Activated CD8-positive, alpha-beta memory T cell treated with anti-CD3 and anti-CD28 coated beads for 1 hour (primary cell): ENCODE measurements at places on chromosomes 13 and 19.

DNA sequence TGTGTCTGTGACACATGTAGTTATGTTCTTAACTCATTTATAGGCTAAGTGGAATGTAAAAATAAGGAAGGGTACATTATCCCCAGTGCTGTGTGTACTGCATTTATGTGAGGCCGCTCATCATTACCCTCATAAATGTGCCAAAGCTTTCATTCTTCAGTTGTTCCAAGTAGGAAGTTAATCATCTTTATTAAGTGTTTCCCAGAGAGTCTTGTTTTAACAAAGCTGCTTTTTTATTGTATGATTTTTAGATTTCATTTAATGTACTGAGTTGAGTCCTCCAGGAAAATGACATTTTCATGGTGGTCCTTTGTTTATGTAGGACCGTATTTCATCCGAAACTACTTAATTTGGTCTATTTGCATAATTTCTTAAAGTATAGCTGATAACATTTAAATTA, 379.8 kb downstream of the DLEU7 start:
- DNase-seq = no peak

DNA sequence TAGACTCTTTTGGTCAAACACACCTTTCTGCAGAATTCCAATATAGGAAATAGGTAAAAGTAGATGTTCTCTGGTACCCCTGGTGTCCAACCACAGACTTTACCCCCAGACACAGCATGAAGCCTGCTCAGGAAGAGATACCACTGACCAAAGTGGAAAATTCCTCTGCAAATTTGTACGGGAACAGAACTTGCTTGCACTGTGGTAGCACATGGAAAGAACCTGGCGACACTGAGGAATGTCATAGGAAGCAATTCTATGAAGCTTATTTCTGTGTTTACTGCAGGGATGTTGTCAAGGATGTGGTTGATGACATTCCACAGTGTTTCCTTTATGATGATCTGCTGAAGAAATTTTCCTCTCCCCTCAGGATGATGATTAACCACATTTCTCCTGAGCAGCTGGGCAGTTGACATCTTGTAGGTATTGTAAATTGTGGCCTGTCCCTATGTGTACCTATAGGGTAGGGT, 48.9 kb upstream of the TNFSF11 start:
- DNase-seq = no peak

DNA sequence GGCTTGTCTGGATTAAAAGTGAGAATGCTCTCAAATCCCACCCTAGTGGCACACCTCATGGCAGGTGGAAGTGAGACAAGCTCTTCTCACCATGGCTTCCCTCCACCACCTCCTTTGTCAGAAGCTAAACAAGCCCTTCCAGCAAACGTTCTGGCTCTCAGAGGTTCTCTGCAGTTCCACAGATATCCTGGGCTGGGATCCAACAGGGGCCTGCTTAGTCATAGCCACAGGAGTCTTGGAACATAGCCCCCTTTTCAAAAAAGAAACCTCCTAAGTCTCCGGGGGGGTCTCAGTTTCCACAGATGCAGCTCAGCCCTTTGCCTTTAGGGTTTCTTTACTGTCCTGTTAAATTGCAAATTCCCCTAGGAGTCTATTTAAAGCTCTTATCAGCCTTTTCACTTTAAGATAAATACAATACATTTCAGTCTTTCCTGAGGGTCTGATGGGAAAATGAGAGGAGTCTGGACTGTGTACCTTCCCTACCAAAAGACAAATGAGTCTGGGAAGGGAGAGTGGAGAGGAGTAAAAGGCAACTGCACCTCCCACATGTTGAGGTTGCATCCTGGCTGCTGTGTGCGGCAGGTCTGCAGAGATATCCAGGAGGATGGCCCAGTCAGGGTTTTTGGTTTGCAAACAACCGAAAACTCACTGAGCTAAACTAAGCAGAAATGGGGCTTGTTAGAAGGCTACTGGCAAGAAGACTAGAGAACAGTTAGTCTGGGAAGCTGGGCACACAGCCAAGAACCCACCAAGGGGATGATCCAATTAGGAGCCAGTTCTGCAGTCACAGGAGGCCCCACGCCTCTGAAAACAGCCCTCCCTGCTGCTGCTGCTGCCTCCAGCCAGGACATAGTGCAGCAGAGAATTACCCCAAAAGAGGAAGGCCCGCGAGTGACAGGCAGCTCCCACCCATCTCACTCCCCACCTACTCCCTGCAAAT, 41.4 kb upstream of the SERP2 start:
- DNase-seq = no peak

DNA sequence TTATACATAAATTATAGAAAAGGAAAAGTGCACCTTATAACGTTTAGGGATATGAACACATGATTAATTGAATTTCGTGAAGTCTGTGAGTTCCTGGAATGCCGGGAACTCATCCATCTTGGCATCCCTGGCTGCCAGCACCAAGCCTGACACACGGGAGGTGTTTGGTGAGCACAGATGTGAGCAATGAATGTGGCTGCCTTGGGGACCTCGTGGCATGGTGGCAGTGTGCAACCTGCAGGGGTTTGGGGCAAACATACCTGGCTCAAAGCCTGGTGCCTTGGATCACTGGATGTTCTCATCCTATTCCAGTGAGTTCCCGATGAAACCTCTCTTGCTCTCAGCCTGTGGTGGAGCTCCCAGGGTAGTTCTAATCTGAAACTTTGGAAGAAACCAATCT, 10.4 kb upstream of the MAP2K2 start:
- DNase-seq = no peak

DNA sequence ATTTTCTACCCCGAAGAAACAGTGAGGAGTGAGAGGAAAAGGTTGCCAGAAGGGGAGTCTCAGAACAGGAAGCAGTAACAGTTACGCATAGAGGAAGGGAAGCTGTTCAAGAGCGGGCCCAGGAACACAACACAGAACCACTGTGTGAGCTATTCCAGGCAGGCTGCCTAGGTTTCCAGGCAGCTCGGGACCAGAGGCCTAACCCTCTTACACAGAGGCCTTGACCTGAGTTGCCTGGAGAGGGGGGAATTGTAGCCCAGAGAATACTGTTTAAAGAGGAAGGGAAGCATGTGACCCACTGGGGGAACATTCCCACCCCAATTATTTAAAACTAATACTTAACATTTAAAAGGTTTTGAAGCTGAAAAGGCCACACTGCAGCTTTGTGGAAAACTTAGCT, 93.3 kb upstream of the ZNF98 start:
- DNase-seq = no peak

- no peak for DNase-seq
Observed at GRCh38 chr13:21895779-21896178, 224.9 kb downstream of the FGF9 start.

DNA sequence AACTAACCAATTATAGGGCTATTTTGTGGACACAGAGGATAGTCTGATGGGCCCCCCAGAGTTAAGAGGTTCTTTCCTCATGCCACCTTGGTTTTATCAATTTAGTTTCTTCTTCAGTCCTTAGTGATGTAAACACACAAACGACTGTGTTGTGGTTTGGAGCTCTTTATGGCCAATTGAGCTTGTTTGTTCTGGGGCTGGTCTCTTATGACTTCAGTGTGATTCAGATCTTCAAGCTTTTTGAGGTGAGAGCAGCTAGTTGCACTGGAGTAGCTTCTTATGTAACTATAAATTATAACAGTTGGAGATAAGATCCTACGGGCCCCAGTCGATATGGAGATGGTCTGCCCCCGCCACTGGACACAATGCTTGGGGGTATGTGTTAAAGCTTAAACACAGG, 22.0 kb upstream of the GJB6 start:
- no peak for DNase-seq

GRCh38 chr19:42261763-42262162, 6.8 kb upstream of the ERF start:
- DNase-seq = no peak

- DNase-seq = no peak
Observed at GRCh38 chr19:38635483-38636399, 11.7 kb upstream of the ACTN4 start.

- DNase-seq = no peak
Observed at GRCh38 chr19:16229322-16229641, 31.6 kb downstream of the AP1M1 start.

GRCh38 chr19:45995715-45996385, 583 bp downstream of the CCDC61 start:
- no peak for DNase-seq

GRCh38 chr19:18650468-18651041, 13.7 kb downstream of the KLHL26 start:
- no peak for DNase-seq

GRCh38 chr19:44807652-44808462, 1.0 kb upstream of the BCAM start:
- no peak for DNase-seq

DNA sequence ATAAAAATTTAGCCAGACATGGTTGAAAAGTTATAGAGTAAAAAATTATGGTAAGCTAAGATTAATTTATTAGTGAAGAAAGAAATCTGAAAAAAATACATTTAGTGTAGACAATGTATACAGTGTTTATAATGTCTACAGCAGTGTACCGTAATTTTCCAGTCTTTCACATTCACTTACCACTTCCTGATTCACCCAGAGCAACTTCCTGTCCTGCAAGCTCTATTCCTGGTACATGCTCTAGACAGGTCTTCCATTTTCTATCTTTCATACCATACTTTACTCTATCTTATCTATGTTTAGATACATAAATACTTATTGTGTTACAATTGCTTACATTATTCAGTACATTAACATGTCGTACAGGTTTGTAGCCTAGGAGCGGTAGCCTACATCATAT, 1387.8 kb upstream of the ATXN8OS start:
- no peak for DNase-seq

- DNase-seq = no peak
Observed at GRCh38 chr19:14059093-14059480, 2.8 kb downstream of the PALM3 start.

- no peak for DNase-seq
Observed at GRCh38 chr19:3669947-3670795, 30.1 kb downstream of the PIP5K1C start.

DNA sequence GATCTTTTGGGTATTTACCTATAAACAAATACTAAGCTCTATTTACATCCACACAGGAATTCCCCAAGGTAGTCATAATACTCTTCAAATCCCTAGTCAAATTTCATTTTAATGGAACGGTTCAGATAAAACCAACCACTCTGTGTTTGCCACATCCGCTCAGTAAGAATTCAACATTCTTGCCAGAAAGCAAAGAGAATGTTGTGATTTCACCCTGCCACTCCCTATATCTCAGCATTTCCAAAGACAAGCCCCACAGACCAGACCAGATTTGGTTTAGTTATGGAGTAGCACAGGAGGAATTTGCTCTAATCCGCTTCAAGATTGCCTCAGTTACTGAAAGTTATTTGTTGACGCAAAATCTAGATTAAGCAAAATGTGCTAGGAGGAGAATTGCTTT, 105.6 kb upstream of the SERP2 start:
- no peak for DNase-seq

- DNase-seq = no peak
Observed at GRCh38 chr19:41708481-41708880, at the start of gene CEACAM5. TSS of gene CEACAM5 (plus strand) at chr19:41708626. CDS start at chr19:41708732, 106 bp downstream.

GRCh38 chr13:71285700-71286099, 581.3 kb downstream of the DACH1 start:
- DNase-seq = no peak

DNA sequence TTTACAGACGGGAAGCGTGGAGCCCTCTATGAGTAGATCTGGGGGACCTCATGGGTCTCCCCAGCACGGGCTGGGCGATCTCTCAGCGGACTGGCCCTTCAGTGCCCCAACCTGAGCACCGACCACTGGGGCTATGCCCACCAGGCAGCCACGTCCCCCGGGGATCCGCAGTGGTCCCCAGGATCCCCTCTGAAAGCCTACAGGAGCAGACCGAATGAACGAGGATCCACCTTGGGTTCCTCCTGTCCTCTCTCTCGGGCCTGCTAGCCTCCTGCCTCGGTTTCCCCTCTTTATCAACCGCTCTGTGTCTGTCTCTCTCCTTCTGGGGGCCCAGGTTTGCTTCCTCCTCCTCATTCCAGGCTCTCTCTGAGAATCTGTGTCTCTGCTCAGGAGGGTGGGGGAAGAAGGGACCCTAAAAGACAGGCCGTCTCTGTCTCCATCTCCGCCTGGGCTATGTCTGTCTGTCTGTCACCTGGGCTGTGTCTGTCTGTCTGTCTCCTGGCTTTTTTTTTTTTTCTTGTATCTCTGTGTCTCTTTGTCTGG, 2.0 kb upstream of the MEIS3 start:
- DNase-seq = no peak

DNA sequence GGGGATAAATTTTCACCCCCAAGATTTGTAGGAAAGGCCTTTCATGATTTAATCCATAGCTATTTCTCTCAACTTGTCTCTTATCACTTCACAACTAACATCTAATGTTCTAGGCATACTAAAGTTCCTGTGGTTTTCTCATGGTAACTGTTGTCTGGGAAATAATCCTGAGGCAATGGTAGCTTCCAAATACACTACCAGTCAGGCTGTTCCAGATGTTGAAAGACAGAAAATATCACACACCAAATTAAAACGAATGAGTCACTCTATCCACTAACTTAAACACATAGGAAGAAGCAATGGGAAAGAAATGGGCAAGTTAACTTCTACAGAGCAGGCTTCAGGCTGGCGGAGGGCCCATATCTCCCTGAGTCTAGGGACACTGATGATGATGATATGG, 77.7 kb upstream of the MYO16 start:
- DNase-seq = no peak

DNA sequence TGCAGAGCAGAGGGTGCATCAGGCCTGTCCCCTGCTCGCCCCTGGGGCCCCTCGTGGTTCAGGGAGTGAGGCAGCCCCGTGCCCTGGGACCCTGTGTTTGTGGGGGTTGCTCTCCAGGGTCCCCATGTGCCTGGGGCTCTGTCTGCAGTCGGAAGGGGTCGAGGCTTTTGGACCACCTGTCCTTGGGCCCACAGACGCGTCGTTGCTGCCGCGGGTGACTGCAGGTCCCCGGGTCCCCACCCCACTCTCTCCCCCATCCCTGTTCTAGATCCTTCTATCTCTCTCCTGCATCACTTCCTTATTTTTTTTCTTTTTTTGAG, 1.9 kb downstream of the PCSK4 start:
- no peak for DNase-seq

GRCh38 chr13:75339635-75340374, 142.2 kb downstream of the TBC1D4 start:
- DNase-seq = no peak

DNA sequence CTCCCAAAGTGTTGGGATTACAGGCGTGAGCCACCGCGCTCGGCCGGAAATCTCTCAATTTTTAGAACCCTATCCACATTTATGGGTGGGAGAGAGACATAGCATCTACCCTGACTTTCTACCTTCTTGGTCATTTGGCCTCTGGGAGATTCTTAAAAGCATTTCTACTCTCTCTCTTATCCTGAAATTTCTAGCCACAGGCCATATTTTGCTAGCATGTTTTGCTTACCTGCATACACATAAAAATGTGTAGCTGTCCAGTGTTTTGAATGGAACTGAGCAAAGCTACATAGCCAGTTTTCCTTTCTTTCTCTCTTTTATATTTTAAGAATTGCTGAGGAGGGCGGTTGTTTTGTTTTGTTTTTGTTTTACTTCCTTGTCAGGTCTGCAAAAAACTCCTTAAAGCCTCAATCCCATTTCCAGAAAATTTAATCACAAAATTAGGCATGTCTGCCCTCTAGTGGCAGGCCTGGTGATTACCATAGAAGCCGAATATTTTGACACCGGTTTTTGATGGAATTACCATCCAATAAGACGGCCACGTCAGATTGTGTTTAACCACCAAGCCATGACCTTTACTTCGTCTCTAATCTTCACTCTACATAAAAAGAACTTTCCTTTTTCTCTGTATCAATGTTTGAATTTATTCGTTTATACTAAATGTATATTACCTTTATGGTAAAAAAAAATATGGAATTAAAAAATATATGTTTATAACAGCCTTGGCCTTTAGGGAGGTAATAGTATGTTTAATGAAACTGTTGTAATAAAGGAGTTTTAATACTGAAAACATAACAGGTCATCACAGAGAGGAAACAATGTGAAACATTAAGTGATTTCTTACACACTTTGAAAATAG, 34.4 kb upstream of the OXGR1 start:
- no peak for DNase-seq
